ENCODE measurements at places on chromosomes 2 and 18. TPM values are rescaled to one million over a fixed set of nuclear protein-coding genes. Genes with fewer than 3 reads are reported as not detected.

DNA sequence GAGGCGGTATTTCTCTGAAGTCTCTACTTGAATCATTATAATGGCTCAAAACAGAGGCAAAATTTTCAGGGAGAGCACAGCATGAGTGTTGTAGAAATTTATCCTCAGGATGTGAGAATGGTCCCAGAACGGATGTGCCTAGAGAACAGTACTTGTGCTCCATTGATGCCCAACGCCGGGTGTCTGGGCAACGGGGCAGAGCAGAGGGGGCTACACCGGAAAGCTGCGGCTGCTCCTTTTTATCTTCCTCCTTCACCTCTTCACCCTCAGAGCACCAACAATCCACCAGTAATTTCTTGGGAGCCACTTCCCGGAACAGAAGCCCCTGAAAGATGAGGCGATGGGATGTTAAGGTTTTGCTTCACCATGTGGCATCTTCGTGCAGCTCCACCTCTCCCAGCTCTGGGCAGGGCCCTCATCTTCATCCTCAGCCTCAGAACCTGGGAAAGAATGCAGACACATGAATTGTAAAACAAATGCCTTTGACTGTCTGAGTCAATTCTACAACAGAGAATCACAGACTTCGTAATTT lies 71.5 kb downstream of the PTGR3 start:
- DNase-seq = no peak

GRCh38 chr2:101478181-101479001 lies 3.5 kb upstream of the RFX8 start:
- DNase-seq = no peak

- DNase-seq = peak; percentile 26
Measured at GRCh38 chr2:88765154-88765888, 73.8 kb downstream of the RPIA start.

GRCh38 chr2:43000242-43001054 lies 208.1 kb upstream of the HAAO start:
- peak; percentile 84 for DNase-seq

DNA sequence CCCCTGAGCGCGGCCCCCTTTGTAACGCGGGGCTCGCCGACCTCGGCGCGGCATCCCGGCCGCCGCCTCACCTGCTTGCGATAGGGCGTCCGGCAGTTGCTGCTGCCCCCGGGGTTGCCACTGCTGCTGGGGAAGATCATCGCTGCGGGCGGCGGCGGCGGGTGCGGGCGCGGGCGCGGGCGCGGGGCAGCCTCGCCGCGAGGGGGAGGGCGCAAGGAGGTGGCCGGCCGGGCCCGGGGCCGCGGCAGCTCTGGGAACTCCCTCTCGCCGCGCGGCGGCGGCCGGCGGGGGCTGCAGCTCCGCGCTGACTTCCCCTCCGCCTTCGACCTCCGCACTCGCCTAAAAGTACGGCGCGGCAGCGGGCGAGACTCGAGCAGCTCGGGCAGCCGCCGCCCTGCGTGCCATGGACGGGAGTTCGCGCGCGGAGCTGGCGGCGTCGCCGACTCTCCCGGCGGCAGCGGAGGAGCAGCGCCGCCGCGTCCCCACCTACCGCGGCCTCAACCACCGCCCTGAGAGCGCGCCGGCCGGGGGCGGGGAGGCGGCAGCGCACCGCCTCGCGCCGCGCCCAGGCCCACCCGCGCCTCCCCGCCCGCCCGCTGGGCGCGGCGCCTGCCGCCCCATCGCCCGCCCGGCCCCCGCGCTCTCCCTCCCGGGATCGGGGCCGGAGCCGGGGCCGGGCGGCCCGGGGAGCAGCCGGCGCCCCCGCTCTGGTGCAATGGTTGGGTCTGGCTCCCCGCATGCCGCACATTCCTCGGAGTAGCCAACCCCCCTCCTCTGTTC lies 86.0 kb downstream of the RBMS1 start:
- peak; percentile 90 for DNase-seq

GRCh38 chr18:49345931-49346696 lies 114.3 kb downstream of the DYM start:
- no peak for DNase-seq

GRCh38 chr18:73900106-73900835 lies 247.4 kb downstream of the FBXO15 start:
- no peak for DNase-seq

DNA sequence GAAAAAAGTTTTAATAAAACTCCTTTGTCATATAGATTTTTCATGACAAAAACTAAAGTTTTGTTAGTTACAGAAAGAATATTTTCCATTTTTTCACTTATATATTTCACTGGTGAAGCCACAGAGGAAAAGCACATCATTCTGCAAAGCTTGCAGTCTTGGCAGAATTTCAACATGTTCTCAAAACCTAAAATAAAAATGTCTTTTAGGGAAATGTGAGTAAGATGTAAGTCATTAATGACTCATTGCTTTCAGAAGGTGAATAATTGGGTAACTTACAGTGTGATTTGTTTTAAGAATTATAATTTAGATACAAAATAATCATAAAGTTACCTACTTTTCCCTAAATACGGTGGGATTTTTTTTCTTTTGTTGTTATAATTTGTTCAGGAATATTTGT lies 43.4 kb upstream of the TNFRSF11A start:
- no peak for DNase-seq

GRCh38 chr18:35919179-35919578 lies 53.3 kb upstream of the RMP24 start:
- DNase-seq = no peak

The ST8SIA5 gene
- not detected for total RNA-seq

DNA sequence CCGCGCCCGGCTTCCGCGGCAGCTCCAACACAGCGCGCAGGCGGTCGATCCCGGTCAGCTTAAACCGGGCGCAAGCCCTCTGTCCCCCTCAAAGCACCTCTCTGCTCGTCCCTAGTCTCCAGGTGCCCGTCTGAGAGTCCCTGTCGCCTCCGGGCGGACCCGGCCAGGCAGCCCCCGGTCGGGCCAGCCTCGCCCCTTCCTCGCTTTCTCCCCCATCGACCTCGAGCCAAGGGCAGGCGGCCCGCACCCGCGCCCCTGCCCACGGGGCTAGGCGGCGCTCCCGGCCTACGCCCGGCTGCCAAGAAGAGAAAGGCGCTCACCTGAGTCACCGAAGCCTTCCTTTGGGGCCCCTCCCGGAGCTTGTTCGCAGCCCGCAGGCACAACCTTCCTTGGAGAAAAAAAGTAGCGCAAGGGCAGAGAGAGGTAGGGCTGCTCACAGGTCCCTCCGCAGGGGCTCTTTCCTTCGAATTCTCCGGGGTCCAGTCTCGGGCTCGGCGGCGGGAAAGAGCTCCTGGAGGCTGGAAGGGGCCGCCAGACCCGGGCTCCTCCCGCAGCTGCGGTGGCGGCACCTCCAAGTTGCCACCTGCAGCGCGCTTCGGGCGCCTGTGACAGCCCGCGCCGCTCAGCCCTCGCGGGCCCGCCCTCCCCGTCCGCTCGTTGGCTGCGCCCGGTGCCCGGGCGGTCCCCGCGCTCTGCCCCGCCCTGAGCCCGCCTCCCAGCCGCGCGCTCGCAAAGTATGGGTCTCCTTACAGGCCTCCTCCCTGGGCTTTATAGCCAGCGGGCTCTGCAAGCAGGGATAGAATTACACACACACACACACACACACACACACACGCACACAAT lies 86.5 kb upstream of the EPB41L3 start:
- peak; percentile 57 for DNase-seq

- no peak for DNase-seq
Measured at GRCh38 chr18:40577981-40578365, 1377.1 kb upstream of the PIK3C3 start.

The PMAIP1 gene
- 34.3 TPM for total RNA-seq

- DNase-seq = no peak
Measured at GRCh38 chr18:77084688-77085035, 47.9 kb downstream of the MBP start.

Data from lower leg skin (tissue), 4 donors.